NCI-H460 (cell line): ENCODE measurements at places on chromosomes 12 and 14.

DNA sequence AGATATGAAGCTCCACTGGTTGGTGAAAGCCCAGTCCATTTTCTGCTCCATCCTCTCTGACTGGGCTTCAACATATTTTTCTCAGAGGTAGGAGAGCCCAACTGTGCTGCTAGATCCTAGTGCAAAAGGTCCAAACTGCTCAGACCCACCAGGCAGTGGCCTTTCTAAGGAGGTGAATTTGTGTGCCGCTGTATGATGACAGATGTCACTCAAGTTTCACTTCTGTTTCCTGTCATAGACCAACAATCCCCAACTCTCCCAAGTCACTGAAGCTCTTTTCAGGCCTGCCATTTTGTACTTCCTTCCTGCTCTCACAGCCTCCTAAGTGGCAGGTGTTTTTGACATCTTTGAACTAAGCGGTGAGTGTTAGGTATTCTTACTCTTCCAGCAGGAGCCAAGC lies 16.4 kb upstream of the RNASE4 start:
- no peak for DNase-seq

DNA sequence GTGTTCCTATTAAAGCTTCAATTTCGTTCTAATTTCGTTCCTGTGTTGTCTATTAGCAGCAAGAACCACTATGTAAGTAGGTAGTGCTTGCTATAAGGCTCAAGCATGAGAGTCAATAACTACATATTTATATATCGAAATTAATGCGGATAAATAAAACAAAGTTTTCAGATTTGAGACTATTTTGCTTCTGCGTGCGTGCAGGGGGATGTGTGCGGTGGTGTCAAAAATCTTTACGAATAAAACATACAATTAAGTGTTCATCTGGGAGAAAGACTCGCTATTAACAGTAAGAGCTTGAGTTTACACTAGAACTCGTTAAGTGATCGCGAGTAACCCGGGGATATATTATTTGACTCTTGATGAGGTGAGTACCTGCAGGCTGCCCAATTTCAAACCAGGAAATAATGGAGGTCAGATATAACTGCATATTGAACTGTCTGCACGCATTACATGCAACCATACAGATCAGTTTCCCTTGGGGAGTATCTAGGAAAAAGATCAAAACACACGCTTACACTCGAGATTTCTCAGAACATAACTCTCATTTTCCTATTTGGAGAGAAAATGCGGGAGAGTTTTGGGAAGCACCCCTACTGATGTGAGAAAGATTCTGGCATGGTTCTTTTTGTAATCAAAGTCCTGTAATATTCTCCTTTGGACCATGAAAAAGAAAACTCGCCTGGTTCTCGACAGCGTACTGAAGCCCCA lies 813 bp downstream of the TWF1 start:
- no peak for DNase-seq

- DNase-seq: no peak
Measured at GRCh38 chr14:66628636-66629035, 120.7 kb downstream of the GPHN start.

DNA sequence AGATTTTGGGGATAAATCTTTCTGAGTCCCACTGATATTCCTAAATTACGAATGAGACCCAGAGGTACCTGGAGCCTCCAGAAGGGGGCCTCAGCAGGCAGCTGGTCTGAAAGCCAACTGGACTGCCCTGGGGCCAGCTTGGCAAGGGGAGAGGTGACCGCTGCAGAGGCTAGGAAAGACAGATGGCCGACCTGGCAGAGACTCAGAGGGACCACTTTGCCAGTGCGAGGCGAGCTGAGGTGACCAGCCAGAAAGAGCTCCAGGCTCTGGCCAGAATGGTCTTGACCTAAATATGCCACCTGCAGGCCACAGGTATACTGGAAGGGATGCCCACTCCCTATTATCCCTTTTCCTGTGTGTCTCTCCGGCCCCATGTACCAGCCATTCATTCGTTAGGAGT lies 256.8 kb upstream of the GARIN6 start:
- DNase-seq: no peak

DNA sequence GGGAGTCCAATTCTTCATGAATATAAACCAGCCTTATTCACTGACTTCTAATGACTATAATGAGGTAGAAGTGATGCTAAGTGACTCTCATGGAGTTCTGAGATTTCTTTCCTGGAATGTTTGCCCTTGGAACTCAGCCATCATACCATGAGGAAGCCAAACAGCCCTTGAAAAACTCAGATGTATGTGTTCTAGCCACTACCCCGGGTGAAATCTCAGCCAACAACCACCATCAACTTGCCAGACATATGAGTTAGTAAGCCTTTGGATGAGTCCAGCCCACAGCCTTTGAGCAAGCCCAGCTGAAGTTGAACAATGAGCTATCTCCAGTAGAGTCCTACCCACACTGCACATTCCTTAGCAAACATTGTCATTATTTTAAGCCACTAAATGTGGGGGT lies 149.5 kb downstream of the SLC6A15 start:
- DNase-seq: no peak

DNA sequence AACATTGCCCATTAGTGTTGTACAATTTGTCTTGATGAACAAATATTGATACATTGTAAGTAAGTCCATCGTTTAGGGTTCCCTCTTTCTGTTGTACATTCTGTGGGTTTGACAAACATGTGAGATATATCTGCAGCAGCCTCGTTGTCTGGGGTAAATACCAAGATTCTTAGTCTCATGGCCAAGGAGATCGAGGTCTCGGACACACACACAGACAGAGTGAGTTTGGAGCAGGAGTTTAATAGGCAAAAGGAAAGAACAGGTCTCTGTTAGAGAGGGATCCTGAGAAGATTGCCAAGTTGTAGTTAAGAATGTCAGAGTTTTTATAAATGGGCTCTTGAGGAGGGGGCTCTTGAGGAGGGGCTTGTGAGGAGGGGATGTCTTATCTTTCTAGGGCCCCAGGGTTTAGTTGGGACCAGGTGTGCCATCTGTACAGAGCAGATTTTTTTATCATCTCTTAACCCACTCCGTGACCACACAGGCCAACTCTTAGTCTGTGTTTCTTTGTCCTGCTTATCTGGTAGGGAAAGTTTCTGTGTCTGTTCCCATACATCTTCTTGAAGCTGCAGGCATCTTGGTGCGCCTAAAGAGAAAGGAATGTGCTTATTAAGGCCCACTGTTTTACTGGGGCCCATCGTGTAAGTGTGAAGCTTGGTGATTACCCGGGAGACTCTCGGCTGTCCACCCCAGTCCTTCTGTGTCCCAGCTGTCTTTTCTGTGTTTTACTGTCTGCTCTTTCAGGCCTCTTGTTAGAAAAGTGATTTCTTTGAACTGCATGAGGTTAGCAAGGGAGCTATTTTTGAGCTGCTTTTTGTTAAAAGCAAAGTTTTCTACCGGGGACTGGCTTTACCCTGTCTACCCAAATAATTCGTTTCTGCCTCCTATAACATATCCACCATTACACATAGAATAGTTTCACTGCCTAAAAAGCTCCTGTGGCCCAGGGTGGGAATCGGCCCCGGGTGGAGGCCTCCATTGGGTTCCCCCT lies 22.4 kb upstream of the CLEC2D start:
- no peak for DNase-seq

- DNase-seq: no peak
Measured at GRCh38 chr12:68306564-68306963, 25.6 kb downstream of the MDM1 start.
